ENCODE measurements at places on chromosomes 6 and 20.

DNA sequence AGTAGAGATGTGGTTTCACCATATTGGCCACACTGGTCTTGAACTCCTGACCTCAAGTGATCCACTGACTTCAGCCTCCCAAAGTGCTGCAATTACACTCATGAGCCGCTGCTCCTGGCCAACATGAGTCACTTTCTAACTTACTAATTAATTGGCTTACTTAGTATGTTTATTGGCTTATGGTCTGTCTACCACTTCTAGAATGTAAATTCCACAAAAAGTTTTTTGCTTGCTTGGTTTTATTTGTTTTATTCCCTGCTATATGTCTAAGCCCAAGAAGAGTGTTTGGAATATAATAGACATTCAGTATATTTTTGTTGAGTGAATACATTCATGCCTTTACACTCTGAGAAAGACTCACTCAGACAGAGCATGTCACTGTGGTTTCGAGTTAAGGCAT is 86.0 kb downstream of the SAMD3 start:
- no peak for DNase-seq

GRCh38 chr6:16925461-16925860 is 164.2 kb upstream of the ATXN1 start:
- DNase-seq = no peak

- peak; percentile 49 for DNase-seq
These were observed 72.2 kb upstream of the NAA20 start for GRCh38 chr20:19944772-19945459.

GRCh38 chr6:155351273-155352129 is 37.2 kb upstream of the TFB1M start:
- no peak for DNase-seq

DNA sequence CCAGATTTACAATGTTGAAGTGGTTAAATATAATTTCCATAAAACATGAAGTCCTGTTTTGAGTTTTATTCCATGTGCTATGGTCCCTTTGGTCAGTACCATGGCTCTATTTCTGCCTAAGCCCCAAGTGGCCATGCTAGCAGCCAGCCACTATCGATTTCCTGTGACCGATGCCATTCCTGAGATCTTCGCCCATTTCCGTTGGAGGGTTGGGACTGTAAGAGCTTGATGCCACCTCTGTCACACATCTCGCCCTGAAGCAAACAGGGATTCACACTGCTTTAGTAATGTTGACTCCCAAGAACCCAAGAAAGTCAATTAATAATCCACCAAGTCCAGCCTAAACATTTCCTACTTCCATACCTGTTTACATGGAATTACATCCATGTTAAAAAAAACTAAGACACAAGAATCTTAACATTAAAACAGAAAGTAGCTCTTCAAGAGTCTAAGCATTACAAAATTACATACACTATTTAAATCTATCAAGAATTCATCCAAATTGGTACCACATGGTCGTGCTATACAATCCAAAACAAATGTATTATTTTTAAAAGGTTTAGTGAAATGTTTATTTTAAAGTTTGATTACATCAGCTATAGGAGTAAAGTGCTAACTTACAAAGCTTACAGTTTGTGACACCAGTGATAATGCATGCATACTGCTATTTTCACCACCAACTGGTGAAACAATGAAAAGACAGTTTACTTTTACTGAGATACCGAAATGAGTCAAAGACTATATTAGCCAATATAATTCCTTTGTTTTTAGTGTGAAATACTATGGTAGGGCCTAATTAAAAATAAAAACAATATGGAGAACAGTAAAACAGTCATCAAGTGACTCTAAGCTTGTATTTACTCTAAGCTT is 2.5 kb downstream of the RBM39 start:
- DNase-seq = no peak

DNA sequence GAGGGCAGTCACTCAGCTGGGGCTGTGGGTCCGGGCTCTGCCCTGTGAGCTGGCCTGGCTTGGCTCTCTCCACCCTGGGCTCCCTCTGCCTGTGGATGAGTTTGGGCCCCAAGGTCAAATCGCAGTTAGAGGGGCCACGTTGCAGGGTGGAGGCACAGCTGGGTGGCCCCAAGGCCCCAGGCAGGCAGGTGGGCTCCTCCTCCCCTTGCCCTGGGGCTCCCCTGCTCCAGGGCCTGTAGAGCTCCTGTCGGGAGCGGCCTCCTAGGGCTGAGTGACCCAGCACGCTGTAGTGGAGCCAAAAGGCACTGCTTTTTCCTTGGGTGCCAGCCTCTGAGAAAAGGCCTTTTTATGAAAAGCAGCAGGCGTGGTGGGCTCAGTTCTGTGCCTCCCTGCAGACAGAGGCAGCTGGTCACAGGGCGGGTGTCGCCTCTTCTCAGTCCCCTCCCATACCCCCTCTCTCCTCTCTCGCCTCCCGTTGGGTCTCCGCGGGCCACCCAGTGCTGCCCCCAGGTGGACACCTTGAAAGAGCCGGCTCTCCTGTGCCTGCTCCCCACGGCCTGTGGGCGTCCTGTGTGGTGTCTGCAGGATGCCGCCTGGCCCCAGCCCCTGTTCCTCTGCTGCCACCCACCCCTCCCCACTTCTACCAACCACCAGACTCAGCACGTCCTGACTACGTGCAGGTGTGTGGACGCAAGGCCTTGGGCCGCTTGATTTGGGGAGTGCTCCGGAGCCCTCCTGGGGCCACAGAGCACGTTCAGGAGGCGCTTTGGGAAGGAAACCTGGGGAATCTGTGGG is 13.2 kb downstream of the SS18L1 start:
- DNase-seq = peak; percentile 44

- no peak for DNase-seq
These were observed 45.1 kb upstream of the TASP1 start for GRCh38 chr20:13683833-13684232.

DNA sequence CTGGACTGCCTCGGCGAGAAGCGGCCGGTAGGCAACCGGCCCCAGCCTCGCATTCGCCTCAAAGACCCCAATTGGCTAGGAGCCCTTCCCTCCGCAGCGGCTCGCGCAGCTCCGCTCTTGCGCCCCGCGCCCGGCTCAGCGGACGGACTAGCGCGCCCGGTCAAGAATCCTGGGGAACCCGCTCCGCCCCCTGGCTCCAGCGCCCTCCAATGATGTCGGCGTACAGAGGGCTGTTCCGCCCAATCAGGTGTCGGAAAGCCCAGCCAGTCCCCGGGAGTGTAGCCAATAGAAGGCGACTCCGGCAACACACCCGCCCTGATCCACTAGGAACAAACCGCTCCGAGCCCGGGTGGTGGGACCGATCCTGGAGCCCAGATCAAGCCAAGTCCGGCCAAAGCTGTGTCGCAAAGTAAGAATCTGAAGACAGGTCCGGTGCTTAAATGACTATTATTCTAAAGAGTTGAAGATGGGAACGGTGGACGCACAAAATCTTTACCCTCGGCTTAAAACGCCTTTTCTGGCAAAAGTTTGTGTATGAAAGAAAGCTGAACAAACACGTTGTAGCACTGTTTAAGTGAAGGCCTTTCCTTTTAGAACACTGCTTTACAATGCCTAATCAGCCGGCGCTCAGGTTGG is 132.2 kb downstream of the OGFRL1 start:
- DNase-seq = peak; percentile 8

DNA sequence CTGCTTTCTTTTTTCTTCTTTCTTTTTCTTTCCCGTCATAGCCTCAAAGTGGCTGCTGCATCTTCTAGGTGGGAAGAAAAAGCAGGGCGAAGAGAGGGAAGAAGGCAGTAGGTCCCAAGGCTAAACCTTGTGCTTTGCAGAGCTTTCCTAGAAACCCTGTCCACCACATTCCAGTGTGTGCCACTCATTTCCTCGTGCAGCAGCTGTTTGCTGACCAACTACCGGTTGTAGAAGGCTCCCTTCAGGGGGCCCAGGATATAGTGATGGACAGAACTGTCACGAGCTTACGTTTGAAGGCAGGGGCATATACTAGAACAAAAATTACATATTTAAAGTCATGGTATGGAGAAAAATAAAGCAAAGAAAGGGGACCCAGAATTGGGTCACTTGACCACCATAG is 103.0 kb downstream of the SASH1 start:
- DNase-seq = no peak

GRCh38 chr20:64003960-64004725 is 23.2 kb downstream of the PRPF6 start:
- DNase-seq = no peak

- no peak for DNase-seq
These were observed 153.6 kb upstream of the UST start for GRCh38 chr6:148593130-148593812.

- no peak for DNase-seq
These were observed 17.8 kb upstream of the DCBLD1 start for GRCh38 chr6:117464700-117465099.

- DNase-seq = no peak
These were observed 143.1 kb upstream of the GGTLC1 start for GRCh38 chr20:24131684-24132083.

GRCh38 chr20:32536851-32537656 is 48.1 kb downstream of the NOL4L start:
- DNase-seq = no peak

- DNase-seq = no peak
These were observed 216.1 kb downstream of the QKI start for GRCh38 chr6:163630572-163630971.

- DNase-seq = no peak
These were observed 190.0 kb downstream of the RPS12 start for GRCh38 chr6:133004304-133004884.

GRCh38 chr6:136117081-136117480 is 133.0 kb downstream of the MTFR2 start:
- DNase-seq = no peak
